ENCODE measurements at places on chromosomes 16 and 17.

- DNase-seq, result no peak
These were observed 502 bp downstream of the FAAP100 start for GRCh38 chr17:81551458-81552243.

DNA sequence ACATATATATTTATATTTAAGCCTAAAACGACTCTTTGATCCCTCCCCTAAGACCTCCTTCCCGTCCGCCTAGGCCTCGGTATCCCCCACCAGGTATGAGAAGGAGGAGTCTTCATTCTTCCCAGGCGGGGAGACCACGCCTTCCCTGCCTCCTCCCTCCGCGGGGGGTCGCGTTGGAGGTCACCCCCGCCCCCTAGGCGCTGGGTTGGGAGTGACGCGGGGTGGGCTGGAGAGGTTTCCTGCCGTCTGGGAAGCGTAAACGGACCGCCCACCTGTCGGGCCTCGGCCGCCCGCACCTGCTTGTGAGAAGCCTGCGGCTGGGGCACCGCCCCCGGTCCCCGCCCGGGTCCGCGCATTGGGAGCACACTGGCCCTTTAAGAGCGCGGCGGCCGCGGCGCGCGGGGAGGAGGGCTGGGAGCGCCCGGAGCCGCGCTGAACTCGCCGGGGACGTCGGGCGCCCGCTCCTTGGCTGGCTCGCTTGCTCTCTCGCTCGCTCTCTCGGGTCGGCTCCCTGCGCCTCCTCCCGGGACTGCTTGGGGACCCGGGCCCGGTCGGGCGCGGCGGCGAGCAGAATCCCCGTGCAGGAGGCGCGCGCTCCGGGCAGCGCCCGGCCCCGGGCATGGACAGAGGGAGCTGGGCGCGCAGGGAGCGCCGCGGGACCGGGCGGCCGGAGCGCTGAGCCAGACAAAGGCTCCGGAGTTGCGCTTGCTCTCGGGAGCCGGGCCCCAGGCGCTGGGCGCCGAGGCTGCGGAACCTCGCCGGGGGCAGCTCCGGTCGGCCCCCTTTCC lies at the start of gene MMP15:
MMP15 (plus strand) TSS at position 404 of the 788 bp plus-strand sequence. CDS start 597 bp downstream, outside the sequence.
- DNase-seq, result no peak

DNA sequence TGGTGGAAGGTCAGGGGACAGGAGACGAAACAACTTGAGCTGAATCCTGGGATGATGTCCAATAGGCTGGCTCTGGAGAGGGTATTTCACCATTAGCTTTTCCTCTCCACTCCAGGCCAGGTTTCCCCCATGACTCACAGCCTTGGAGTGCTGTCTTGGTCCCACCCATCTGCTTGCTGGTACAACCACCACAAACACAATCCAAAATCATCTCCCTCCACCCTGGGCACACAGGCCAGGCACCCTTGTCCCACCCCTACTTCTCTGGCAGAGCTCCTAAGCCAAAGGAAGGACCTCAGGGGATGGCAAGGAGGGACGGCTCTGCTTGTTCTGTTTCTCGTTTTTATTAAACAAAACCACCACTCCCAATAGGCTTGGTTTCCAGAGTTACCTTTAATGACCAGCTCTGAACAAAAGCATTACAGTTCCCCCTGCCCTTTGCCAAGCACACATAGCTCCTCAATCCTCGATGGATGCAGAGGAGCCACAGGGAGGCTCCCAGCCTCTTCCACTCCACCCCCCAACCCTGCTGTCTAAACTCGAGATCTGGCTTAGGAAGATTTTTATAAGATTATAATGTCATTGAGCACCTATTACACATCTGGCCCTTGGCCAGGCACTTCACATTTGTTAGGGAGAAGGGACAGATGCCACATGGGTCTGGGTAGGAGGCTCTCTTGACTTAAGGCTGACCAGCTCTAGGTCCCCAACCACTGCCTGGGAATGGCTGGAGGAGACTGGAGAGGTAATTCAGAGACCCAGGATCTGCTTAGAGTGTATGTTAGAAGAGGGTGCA lies 13.3 kb downstream of the CAVIN1 start:
- peak; percentile 80 for DNase-seq

DNA sequence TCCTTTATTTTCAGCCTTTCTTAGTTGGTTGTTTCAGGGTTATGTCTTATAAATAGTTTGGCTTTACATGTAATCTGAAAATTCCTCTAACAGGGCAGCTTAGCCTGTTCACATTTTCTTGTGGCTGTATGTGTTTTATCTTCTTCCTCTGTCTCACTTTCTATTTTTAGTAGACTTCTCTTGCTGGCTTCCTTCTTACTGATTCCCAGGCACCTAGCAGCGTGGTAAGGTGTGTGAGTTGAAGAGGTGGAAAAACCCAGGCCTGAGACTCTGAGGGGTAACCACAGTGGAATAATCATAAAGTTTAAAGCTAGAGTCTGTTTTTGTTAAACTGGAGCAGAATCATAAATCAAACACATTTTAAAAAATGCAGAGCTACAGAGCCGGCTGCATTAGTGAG lies 190.9 kb downstream of the LGALS9B start:
- DNase-seq, result no peak

DNA sequence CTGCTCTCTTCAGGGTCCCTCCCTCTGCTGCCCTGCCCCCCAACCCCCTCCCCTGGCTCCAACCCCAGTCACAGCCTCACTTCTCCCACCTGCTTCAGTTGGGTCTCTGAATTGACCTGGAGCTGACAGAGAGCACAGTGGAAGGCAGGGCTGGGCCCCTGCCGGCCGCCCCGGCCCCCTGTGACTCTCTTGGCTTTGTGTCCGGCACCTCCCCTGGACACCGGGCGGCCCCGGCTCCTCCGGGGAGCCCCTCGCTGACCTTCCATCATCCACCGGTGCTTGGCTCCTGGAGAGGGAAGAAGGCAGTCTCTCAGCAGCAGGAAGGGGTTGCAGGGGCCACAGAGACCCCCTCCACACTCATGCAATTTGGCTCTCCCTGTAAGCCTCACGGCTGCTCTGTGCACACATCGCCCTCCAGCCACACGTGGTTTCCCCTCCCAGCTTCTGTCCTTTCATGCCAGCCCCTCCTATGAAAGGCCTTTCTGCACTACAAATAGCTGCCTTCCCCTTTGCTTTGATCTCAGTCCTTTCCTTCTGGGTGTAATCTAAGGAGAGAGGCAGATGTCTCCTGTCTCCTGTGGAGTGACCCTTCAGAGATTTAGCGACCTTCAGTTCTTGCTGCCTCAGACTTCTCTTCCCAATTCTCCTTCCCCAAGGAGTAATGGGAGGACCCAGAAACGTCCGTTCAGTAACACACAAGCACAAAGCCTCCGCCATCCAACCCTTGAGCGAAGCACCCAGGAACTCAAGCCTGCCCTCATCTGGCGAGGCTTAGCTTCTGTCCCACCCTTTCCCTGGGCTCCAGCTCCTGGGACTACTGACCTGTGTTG lies 8.3 kb downstream of the NKIRAS2 start:
- DNase-seq, result no peak

- no peak for DNase-seq
These were observed 118.7 kb downstream of the MRM1 start for GRCh38 chr17:36720131-36720530.

GRCh38 chr16:65834688-65835087 lies 531.8 kb upstream of the CDH5 start:
- DNase-seq, result no peak

DNA sequence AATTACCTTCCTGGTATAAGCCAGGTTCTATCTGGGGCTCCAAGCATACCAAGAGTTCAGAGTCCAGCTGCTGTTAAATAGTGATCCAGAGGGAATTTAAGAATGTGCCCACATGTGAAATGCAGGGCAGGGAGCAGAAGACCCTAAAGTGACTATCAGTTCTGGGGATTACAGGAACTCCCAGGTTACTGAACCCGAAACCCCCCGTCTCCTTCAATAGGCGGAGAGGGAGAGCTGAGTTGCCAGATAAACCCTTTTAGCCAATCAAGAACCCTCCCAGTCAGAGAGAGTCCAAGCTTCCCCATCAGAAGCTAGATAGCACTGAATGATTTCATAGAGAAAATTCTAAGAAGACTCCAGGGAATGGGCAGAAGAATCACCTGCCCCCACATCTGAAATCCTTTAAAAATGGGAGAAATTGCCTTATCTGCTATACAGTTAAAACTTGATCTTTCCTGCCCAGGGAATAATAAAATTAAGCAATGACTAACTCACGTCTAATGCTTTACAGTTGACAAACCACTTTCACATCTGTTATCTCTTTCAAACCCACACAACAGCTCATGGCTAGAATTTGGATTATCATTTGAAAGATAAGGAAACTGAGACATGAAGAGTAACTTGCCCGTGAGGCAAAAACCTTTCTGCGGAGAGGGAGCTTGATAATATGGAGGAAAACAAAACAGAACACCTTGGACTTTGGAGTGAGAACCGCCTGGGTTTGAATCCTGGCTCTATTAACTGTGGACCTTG lies 10.2 kb downstream of the NOG start:
- DNase-seq, result no peak

- no peak for DNase-seq
These were observed 70.3 kb downstream of the PMP22 start for GRCh38 chr17:15194859-15195277.

DNA sequence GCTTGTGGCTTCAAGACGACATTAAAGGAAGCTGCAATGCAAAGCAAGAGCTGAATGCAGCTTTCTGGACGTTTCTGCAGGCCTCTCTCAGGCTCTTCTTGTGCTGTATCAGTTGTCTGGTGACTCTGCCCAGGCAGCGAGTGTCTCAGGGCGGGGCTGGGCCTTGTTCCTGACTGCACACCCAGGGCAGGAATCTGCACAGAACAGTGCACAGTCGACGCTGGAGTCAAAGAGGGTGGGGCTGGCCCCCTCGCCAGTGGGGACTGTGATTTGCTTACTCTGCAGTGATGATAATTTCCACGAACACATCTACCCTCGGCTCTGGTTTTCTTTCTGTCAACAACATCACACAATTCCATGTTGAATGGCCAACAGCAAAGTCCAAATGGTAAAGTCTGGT lies 60.7 kb downstream of the IRF8 start:
- DNase-seq, result no peak

GRCh38 chr17:58153046-58153445 lies 4.9 kb downstream of the OR4D1 start:
- DNase-seq, result no peak

- no peak for DNase-seq
These were observed 44.1 kb upstream of the RBFOX3 start for GRCh38 chr17:79654960-79655382.

Data from skeletal muscle cell (primary cell).